ENCODE measurements at places on chromosomes 2 and 18. TPM values are rescaled to one million over a fixed set of nuclear protein-coding genes. Genes with fewer than 3 reads are reported as not detected.

Gene IGFBP2
- total RNA-seq = 322 TPM

Gene IL1A
- total RNA-seq = 0.74 TPM

Gene RAX
- 0.52 TPM for total RNA-seq

Gene TXNDC2
- not detected for total RNA-seq

Gene SNRNP200
- total RNA-seq = 190 TPM

Gene SLC11A1
- total RNA-seq = 0.43 TPM

Gene INPP5D
- 7.1 TPM for total RNA-seq

DNA sequence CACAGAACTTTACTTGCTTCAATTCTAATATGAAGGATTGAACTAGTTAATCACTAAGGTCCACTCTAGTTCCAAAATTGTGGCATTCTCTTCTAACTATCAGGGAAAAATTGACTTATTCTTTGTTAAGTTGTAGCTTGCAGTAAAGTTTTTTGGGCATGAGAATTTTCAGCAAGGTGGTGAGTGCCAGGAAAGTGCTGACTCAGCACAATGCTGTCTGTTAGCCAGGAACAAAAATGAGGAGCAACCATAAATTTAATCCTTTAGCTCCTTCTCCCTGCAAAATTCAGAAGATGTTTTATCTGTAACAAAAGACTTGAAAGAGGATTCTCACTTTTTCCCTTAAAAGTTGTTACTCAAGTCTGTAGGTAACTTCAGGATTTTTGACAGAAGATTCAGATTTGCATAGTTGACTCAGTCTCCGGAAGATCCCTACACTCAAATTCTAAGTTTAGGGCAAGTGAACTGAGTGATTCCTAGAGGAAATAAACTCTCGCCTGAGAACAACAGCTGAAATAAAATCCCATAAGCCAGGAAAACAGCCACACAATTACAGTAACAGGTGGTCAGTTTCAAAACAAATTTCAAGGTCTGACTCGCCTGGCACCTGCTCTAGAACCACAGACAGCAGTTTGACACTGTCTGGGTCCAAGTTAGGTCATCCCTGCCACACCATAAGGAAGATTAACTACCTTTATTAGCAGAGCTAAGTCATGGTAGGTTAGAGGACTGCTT is 20.2 kb upstream of the DARS1 start:
- no peak for DNase-seq

- no peak for DNase-seq
These were observed 17.8 kb downstream of the D2HGDH start for GRCh38 chr2:241752253-241752652.

DNA sequence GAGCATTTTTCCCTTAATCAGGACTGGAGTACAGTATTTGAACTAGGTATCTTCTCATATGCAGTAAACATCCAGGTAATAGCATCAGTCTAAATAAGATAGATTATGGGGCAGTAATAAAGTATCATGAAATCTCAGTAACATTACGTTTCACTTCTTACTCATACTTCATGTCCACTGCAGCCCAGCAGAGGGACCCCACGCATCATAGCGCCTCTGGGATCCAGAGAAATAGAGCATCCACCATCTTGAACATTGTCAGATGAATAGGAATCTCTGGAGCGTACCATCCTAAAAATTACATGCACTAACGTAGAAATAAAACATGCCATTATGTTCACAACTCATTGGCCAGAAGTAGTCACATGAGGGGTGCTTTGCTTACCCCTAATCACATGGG is 499.0 kb downstream of the CPS1 start:
- peak; percentile 5 for DNase-seq

GRCh38 chr2:26541401-26542193 is 63.7 kb upstream of the OTOF start:
- no peak for DNase-seq

DNA sequence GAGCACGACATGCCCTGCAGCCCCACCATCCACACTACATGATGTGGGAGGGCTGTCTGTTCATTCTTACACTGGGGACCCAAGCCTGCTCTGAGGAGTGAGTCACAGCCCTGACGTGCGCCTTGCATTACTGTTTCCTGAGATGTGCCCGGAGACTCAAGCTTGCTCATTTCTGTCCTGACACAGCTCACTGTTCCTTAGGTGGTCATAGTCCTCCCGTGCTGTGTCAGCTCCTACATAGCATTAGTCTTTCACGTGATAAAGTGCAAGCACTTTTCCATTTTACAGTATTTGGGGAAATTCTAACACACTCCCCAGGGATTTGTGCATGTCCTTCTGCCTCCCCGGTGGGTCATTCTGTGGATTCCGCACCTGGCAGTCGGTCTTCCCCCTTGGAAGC is 46.2 kb upstream of the TRIM43B start:
- DNase-seq = no peak

DNA sequence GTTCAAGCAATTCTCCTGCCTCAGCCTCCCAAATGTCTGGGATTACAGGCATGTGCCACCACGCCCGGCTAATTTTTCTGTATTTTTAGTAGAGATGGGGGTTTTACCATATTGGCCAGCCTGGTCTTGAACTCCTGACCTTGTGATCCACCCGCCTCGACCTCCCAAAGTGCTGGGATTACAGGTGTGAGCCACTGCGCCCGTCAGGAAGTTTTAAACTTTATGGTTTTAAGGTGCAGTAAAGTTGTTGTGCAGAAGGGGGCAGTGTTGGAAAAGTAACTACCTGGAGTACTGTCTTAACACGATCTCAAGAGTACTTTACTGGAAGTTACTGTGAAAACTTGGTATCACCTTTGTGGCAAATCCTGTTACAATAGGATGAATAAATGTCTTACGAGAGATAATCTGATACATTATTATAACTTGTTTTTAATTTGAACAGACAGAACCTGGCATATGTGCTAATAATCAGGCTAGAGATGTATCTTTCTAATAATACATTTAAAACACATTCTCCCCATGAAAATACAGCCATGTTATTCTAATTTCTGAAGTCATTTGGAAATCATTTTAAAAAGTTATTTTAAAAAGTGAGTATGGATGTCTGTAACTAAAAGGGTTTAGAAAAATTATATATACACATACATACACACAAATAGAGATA is 10.8 kb downstream of the SPDYA start:
- DNase-seq = peak; percentile 33

- no peak for DNase-seq
These were observed 119.9 kb downstream of the LYPD1 start for GRCh38 chr2:132549935-132550670.

DNA sequence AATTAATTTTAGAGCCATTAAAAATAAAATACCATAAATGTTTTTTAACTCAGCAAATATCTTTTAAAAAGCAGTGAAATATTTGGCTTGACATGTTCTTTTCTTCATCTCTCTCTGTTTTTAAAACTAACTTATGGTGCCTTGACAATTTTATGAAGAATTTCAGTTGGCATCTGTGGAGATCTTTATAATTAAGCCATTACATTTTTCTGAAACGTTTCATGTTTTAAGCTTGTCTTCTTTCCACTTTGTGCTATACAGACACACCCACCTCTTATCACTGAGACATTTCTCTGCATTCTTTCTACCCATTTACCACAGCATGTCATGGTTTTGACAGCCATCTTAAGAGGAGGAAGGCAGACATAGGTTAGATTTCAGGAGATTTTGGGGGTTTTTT is 915.1 kb upstream of the FSHR start:
- no peak for DNase-seq

DNA sequence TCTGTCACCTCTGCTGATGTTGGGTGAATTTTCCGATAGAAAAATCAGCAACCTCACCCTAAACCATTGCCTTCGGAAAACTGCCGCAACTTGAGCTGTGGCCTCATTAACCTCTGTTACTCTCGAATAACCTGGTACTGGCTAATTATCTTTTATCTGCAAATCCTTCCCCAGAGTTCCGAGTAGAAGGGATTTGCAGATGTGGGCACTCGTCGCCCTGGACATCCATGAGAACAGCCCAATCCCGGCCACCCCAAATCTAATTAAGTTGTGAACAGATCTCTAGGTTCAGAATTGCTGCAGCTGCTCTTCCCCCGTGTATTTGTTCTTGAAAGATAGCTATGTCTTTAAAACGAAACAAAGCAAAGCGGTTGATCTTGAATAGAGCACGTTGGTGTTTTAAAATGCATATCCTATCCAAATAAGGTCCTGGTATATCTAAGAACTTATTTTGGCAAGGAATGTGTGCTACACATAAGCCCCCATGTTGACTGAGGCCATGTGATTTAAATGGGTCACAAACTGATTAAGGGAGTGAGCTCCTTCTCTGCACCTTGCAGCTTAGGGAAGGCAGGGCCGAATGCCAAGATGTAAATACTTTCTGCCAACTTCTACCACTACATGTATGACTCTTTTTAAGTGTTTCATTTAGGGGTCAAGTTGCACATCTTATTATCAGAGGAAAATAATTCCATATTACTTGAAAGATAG is 88.2 kb downstream of the MTCL1 start:
- DNase-seq = no peak

- no peak for DNase-seq
These were observed 152.7 kb downstream of the SUCLG1 start for GRCh38 chr2:84306361-84306760.

GRCh38 chr18:22796113-22796512 is 137.0 kb upstream of the RBBP8 start:
- DNase-seq = no peak
